BJ (cell line): ENCODE measurements at places on chromosomes 5 and 9.

DNA sequence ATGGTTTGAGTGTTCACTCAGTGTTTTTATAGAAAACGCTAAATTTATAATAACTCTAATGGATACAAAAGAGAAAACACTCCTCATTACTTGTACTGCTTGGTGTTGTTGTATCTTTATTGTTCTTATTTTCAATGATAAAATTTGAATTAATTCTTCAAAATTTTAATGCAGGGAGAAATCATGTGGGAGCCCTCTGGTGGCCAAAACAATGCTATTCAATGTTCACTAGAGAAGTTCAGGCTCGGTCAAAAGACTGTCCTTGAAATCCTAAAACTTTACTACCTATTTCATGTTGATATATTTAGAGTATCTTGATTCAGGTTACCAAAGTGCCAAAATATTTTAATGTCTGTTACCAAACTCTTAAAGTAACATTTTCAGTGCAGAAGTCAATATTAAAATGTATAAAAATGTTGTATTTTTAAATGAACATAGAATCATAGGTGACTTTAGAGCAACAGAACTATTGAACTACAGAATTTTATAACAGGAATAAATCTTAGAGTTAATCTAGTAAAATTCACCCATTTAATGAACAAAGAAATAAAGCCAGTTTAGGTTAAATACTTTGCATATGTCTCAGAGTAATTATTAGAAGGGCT lies 1259.8 kb downstream of the PTPRD start:
- no peak for DNase-seq

- DNase-seq = no peak
Observed at GRCh38 chr5:92942762-92943161, 638.3 kb downstream of the NR2F1-AS1 start.

- no peak for DNase-seq
Observed at GRCh38 chr9:7988644-7989280, 189.2 kb upstream of the DMAC1 start.

- DNase-seq = no peak
Observed at GRCh38 chr5:151808451-151809169, 36.9 kb downstream of the G3BP1 start.
